Epithelial cell of umbilical artery (primary cell): ENCODE measurements at places on chromosomes 5 and 9. TPM values are rescaled to one million over a fixed set of nuclear protein-coding genes. Genes with fewer than 3 reads are reported as not detected.

The RCL1 gene
- total RNA-seq: 17.9 and 20.5 TPM in 2 replicates

The PCDHGA1 gene
- total RNA-seq: under 0.01 and 0.32 TPM in 2 replicates

The ENTREP1 gene
- total RNA-seq: 1.6 and 3.0 TPM in 2 replicates

The KCNN2 gene
- 2.6 TPM in 1 of 2 replicates, not detected in the other for total RNA-seq

The BTNL8 gene
- not detected in 2 replicates for total RNA-seq

The CHSY3 gene
- total RNA-seq: 21.9 and 38.0 TPM in 2 replicates

The ZNF367 gene
- 4.9 and 6.7 TPM in 2 replicates for total RNA-seq

The DNAI1 gene
- not detected in 2 replicates for total RNA-seq

The CARD9 gene
- 0.32 and 2.6 TPM in 2 replicates for total RNA-seq

The COL23A1 gene
- total RNA-seq: under 0.01 and 0.15 TPM in 2 replicates

The RFESD gene
- total RNA-seq: 1.2 and 1.3 TPM in 2 replicates

The CATSPER3 gene
- not detected in 2 replicates for total RNA-seq

The FOXD4L3 gene
- total RNA-seq: not detected in 2 replicates

The FREM1 gene
- under 0.01 TPM in 2 replicates for total RNA-seq

The NFX1 gene
- 11.4 and 16.3 TPM in 2 replicates for total RNA-seq

The FOXD4 gene
- not detected in 2 replicates for total RNA-seq

The SOHLH1 gene
- not detected in 2 replicates for total RNA-seq

The SPARC gene
- total RNA-seq: 702 and 1,012 TPM in 2 replicates

The SPATA31E1 gene
- total RNA-seq: not detected in 2 replicates

The C5orf34 gene
- total RNA-seq: 2.3 and 6.7 TPM in 2 replicates

The DNM1 gene
- total RNA-seq: 0.46 and 0.97 TPM in 2 replicates

The TXNDC8 gene
- total RNA-seq: not detected in 2 replicates

The SELENOP gene
- 0.65 and 2.7 TPM in 2 replicates for total RNA-seq

The PDE6A gene
- total RNA-seq: not detected in 2 replicates

The EIF4E1B gene
- total RNA-seq: not detected in 2 replicates

The PCDHGA8 gene
- 0.46 and 0.97 TPM in 2 replicates for total RNA-seq

The GEMIN5 gene
- total RNA-seq: 16.6 and 21.9 TPM in 2 replicates

The ADGRD2 gene
- total RNA-seq: not detected in 2 replicates

The FOXD4L5 gene
- total RNA-seq: not detected in 2 replicates

The PRDM9 gene
- total RNA-seq: not detected in 2 replicates

The POLR3G gene
- total RNA-seq: 13.6 and 20.1 TPM in 2 replicates

The CCDC192 gene
- not detected in 2 replicates for total RNA-seq

The SPAG8 gene
- 0.32 TPM in 1 of 2 replicates, not detected in the other for total RNA-seq

The AGXT2 gene
- total RNA-seq: not detected in 2 replicates

The POU5F2 gene
- total RNA-seq: 0.32 and 0.61 TPM in 2 replicates

The SVEP1 gene
- total RNA-seq: under 0.01 and 0.30 TPM in 2 replicates

The PDZD2 gene
- total RNA-seq: 5.5 and 9.4 TPM in 2 replicates

The CSF2 gene
- not detected in 2 replicates for total RNA-seq

The DND1 gene
- total RNA-seq: 0.15 TPM in 1 of 2 replicates, not detected in the other

The SLC6A19 gene
- total RNA-seq: not detected in 2 replicates

The TSSK1B gene
- total RNA-seq: not detected in 2 replicates

The OR1J4 gene
- not detected in 2 replicates for total RNA-seq

The CCL28 gene
- 0.65 and 1.1 TPM in 2 replicates for total RNA-seq

The NEUROG1 gene
- not detected in 2 replicates for total RNA-seq

The FAM78A gene
- total RNA-seq: 1.9 and 6.8 TPM in 2 replicates

The PCDHB16 gene
- under 0.01 TPM in 2 replicates for total RNA-seq

The GABRA1 gene
- total RNA-seq: not detected in 2 replicates

The BASP1 gene
- 92.2 and 249 TPM in 2 replicates for total RNA-seq

The SLC36A2 gene
- total RNA-seq: not detected in 2 replicates

The PLPP7 gene
- 0.32 and 0.46 TPM in 2 replicates for total RNA-seq

The MAN1B1 gene
- total RNA-seq: 57.0 and 64.3 TPM in 2 replicates

The SLC36A3 gene
- not detected in 2 replicates for total RNA-seq

The DDX4 gene
- total RNA-seq: not detected in 2 replicates

The MYOZ3 gene
- total RNA-seq: under 0.01 and 0.61 TPM in 2 replicates

The ELAVL2 gene
- 0.32 TPM in 1 of 2 replicates, not detected in the other for total RNA-seq

The CXCL14 gene
- total RNA-seq: not detected in 2 replicates

The FBP2 gene
- total RNA-seq: not detected in 2 replicates

The SLIT3 gene
- under 0.01 and 0.46 TPM in 2 replicates for total RNA-seq

The FAM221B gene
- not detected in 2 replicates for total RNA-seq
